ENCODE measurements at places on chromosomes 7 and 10.

GRCh38 chr7:77473229-77474005 lies 57.3 kb upstream of the GSAP start:
- no peak for DNase-seq

GRCh38 chr7:151394076-151395035 lies 15.5 kb downstream of the WDR86 start:
- no peak for DNase-seq

GRCh38 chr10:123573236-123574108 lies 92.7 kb upstream of the GPR26 start:
- peak; percentile 13 for DNase-seq

GRCh38 chr7:105027176-105027853 lies 13.3 kb downstream of the KMT2E start:
- DNase-seq = no peak

DNA sequence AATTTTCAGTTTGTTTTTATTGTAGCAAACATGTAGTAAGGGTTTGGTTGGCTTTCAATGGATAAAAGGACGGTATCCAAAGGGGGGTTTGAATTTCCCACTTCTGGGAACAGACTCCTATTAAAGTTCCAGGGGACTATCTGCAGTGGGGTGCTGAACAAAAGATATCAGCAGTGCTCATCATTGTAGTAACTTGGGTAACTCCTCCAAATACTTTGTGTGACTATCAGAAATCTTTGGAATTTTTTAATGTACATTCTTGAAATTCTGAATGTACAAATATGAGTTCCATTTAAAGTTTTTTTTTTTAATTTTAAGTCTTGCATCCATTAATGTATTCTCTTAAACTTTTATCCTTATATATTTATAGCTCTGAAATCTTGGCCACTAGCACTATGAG lies 42.1 kb downstream of the CYP51A1 start:
- no peak for DNase-seq

DNA sequence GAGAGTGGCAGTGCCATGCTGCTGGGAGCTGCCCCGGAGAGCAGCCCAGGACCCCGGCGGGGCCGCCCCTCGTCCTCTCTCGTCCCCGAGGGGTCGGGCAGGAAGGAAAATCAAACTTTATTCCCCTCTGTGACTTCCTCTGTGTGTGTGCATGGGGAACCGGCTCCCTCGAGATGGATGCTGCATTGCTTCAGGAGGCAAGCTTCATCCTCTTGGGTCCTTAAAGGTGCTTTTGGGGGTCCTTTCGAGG lies 726 bp downstream of the MCU start:
- DNase-seq = no peak

DNA sequence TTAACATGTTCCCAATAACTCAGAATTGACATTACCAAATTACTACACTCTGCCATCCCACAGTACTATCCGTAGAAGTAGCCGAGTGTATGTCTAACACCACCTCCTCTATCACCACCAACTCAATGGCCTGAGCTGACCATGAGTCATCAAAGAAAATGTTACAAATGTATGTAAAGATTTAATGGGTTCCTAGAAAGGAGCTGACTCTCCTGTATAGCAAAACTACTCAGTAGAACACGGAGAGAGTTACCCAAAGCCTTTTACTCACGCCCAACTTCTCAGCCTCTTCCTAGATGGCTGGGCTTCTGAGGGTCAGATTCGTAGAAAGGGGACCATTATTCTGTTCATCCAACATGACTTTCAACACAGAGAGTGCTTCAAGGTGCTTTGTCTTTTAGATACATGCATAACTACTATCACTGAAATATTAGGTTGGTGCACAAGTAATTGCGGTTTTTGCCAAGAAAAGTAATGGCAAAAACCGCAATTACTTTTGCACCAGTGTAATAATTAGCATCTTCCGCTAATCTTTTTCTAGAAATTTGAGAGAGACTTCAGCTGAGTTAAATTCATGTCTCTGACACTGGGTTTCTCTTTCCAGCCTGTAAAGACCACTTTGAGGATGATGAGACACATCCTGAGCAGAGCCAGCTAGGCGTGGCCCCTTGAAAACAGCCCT lies 24.0 kb upstream of the NANOS1 start:
- no peak for DNase-seq

DNA sequence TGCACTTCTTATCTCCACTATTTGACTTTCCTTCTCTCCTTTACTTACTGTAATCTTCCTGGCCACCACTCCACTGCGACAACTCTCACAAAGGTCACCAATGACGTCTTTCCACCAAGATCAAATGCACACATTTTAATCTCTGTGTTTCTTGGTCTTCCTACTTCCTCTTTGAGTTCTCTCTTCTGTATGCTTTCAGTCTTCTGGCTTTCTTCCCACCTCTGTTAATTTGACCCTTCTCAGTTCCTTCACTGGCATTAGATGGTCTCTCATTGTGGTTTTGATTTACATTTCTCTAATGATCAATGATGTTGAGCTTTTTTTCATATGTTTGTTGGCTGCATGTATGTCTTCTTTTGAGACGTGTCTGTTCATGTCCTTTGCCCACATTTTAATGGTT lies 31.9 kb downstream of the FAM107B start:
- DNase-seq = no peak

- no peak for DNase-seq
These were observed 145.6 kb downstream of the BAMBI start for GRCh38 chr10:28822719-28823464.

- DNase-seq = no peak
These were observed 399.6 kb downstream of the PLXNA4 start for GRCh38 chr7:132176719-132177118.

- no peak for DNase-seq
These were observed 457.3 kb downstream of the ETV1 start for GRCh38 chr7:13532028-13532753.

DNA sequence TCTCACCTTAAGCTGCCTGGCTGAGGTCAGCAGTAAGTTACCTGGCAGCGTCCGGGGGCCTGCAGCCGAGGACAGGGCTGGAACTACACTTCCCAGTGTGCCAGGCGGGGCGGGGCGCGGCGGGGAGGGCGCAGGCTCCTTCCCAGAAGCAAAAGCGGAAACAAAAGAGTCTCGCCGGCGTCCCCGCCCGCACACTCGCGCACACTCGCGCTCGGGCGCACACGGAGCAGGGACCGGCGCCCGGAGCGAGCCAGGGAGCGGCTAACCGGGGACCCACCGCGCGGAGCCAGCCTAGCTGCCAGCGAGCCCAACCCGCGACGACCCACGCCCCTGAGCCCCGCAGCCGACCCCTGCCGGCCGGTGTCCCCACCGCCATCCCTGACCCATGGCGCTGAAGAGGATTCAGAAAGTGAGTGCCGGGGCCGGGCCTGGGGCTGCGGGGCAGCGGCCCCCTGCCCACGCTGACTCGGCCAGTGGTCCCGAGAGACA lies at the start of gene UBE2D1:
Gene UBE2D1, plus strand, starts transcription at position 190 of the 489 bp plus-strand sequence. Its CDS starts 196 bp downstream, at position 386.
- DNase-seq = peak; percentile 48

- DNase-seq = no peak
These were observed 180.8 kb downstream of the MAD1L1 start for GRCh38 chr7:2051707-2052656.

DNA sequence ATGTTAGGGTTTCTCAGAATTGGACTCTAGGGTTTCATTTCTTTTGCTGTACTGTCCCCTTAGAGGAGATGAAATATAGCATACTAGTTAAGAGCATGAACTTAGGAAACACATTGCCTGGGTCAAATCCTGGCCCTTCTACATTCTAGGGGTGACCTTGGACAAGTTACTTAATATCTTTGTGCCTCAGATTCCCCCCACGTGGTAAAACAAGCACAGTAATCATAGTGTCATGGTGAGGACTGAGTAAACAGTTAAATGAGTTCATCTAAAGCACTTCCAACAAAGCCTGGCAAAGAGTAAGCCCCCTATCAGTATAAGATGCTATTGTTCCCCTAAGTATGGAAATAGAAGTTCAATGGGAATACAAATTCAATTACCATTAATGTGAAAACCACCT lies 5.1 kb downstream of the DPY19L1 start:
- no peak for DNase-seq

- no peak for DNase-seq
These were observed 508.8 kb downstream of the CCSER2 start for GRCh38 chr10:84837041-84837812.

DNA sequence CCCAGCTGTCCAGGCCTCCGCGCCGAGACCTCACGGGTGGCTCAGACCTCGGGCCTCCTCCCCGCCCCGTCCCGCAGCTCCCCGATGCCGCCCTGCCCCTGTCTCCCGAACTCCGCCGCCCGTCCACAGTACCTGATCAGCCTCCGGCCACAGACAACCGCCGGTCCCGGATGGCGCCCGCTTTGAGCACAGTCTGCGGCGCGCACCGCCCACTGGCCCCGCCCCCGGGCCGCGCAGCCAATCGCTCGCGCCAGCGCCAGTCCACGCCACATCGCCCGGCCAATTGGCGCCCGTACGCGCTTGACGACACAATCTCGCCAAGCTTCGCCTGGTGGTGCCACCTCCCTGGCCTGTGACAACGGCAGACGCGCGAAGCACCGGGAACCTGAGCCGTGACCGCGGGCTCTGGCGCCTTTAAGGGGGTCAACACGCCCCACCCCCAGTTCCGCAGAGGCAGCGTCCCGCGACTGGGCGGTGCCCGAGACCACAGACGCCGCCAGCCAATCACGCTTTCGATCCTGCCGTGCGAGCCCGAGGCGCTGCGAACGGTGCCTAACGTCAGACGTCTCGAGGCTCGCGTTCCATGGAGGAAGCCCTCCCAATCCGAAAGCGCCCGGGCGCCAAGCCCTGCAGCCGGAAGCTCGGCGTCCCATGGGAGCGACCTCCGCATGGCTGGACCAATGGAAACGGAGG lies at the start of gene IDI1:
Gene IDI1, minus strand, starts transcription at position 388 of the 693 bp plus-strand sequence. Its CDS starts 116 bp downstream, at position 272.
- DNase-seq = peak; percentile 87

- no peak for DNase-seq
These were observed 147.3 kb downstream of the SH3PXD2A start for GRCh38 chr10:103707956-103708626.

DNA sequence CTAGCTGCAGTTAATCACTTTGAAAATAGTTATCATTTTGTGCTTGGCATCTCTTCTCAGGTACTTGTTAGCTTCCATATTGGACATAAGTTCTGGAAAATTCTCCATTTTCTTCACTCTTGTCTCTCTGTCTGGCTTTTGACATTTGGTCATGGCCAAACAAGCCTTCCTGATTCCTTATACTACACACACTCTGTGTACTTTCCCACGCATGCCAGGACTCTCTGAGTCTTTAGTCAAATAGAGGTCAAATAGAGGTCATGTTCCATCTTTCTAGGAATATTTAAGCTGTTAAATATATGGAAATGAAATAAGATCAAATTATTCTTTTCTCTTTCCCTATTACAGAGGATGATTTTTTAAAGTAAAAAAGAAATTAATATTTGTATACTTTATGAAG lies 235.5 kb upstream of the PLXDC2 start:
- no peak for DNase-seq

GRCh38 chr10:6741541-6741941 lies 161.5 kb upstream of the PRKCQ start:
- DNase-seq = no peak

DNA sequence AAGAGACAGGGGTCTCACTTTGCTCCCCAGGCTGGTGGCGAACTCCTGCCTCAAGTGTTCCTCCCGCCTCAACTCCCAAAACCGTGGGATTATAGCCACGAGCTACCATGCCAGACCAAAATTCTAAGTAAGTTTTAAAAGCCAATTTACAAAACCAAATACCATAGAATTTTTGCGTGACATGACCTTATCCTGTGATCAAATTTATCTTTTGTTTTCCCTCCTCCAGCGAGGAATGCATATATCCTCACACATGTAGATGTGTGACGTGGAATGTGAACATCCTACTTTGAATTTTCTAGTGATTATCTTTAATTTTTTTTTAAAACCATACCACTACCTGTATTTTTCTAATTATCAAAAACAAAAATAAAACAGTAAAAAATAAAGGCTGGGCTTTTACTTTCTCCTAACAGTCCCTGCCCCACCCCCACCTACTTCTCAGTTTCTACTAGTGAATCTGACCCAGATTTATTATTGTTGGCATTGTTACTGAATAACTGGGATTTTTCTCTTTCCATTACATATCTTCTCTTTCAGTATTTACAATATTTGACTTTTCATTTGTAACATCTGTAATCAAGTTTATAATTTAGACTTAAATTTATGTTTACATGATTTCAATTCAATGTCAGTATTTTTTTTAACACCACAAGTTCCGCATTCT lies 26.0 kb downstream of the CYTH3 start:
- no peak for DNase-seq

DNA sequence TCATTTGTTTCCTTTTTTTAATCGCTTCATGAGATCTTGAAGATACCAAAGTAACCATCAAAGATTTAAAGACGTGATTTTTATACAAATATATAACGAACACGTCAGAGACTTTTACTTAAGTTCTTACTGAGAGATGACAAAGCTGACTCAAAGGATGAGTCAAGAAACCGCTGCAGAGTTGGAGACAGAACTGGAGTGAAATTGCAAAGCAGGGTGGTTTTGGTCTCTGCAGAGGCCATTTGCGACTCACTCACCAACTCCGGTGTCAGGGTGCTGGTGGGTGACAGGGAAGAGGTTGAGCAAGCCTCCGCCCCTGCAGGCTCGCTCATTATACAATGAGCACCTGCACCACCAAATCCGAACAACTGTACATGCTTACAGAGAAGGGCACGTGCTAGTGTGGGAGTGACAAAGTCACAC lies 75.2 kb downstream of the DNAJB6 start:
- no peak for DNase-seq

DNA sequence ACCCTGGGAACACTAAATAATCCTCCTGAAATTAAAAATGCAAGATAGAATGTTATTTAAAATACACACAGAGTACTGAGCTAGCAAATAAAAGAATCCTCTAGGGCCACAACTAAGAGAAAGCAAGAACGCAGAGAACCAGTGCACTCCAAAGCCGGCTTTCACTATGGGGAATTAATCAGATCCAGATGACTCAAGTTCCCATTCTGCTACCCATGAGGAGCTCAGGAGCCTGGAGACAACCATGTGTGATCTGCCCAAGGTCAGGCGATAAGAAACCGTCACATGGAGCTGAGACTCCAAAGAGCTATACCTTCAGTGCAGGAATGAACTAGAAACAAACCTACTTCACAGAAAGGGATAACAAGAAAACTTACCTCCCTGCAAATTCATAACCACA lies 19.5 kb upstream of the CYREN start:
- DNase-seq = no peak

GRCh38 chr7:2863461-2864066 lies 19.5 kb upstream of the GNA12 start:
- DNase-seq = peak; percentile 34

GRCh38 chr10:122140461-122140902 lies 130.6 kb upstream of the BTBD16 start:
- DNase-seq = no peak

DNA sequence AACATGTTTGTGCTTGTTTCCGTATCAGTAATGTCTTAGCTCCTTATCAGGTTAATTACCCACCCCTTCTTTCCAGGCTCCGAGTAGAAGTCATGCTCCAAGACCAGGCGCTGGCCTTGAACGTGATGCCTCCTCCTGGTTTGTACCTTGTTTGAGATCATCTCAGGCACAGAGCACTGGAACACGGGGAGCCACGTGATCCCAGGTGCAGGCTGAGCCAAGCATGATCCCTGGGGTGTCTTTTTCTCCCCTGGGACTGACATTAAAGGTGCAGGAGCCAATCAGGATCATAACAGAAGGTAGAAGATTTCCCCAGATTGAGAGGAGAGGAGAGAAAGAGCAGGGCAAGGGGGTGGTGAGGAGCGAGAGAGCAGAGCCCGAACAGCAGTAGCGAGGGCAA lies 626.1 kb upstream of the GALNT17 start:
- no peak for DNase-seq

- DNase-seq = no peak
These were observed 51.1 kb upstream of the PPP1R3C start for GRCh38 chr10:91683975-91684374.

All from stimulated activated CD4-positive, alpha-beta T cell treated with anti-CD3 and anti-CD28 coated beads, Interleukin-1b, Interleukin-23, amount 100 ng/mL, for 1 hour (primary cell).